Left lung (tissue), 14 donors: ENCODE measurements at places on chromosomes 16 and 17. TPM values are rescaled to one million over a fixed set of nuclear protein-coding genes. Genes with fewer than 3 reads are reported as not detected.

Gene C16orf89
- total RNA-seq: 67.0 TPM

Gene HYDIN
- total RNA-seq: 8.2 TPM

Gene TMEM238L
- not detected for total RNA-seq

Gene FBXO39
- total RNA-seq: 0.17 TPM

Gene ITGB4
- 54.8 TPM for total RNA-seq

Gene GRIN2A
- total RNA-seq: 0.03 TPM

Gene RGS11
- total RNA-seq: 8.3 TPM

Gene KRT9
- not detected for total RNA-seq

Gene TRIM47
- total RNA-seq: 63.8 TPM

Gene CPNE7
- total RNA-seq: 0.50 TPM

Gene NRN1L
- 1.7 TPM for total RNA-seq

Gene ZSCAN10
- total RNA-seq: not detected

Gene KRT31
- total RNA-seq: not detected

Gene CHD3
- 95.3 TPM for total RNA-seq

Gene PRSS22
- 16.7 TPM for total RNA-seq

Gene CDR2
- total RNA-seq: 17.3 TPM

Gene LRRC46
- 6.7 TPM for total RNA-seq

Gene ACAP1
- total RNA-seq: 9.9 TPM

Gene YBX2
- total RNA-seq: 0.37 TPM

Gene XYLT1
- 7.5 TPM for total RNA-seq

Gene VMO1
- total RNA-seq: 2.1 TPM

Gene ATAD5
- total RNA-seq: 4.4 TPM

Gene KRTAP4-9
- not detected for total RNA-seq

Gene GPR139
- total RNA-seq: not detected

Gene CMTM2
- total RNA-seq: 0.52 TPM

Gene LGALS9B
- total RNA-seq: 0.20 TPM

Gene WNK4
- 0.21 TPM for total RNA-seq

Gene EIF3C
- 354 TPM for total RNA-seq

Gene RRAD
- 31.8 TPM for total RNA-seq

Gene SOX8
- total RNA-seq: 0.50 TPM

Gene KRTAP2-3
- total RNA-seq: 1.2 TPM

Gene FBXW10B
- 1.4 TPM for total RNA-seq

Gene CDRT15
- total RNA-seq: not detected

Gene LPO
- 0.24 TPM for total RNA-seq

Gene HOXB9
- total RNA-seq: not detected

Gene HCRT
- total RNA-seq: not detected

Gene ARL5C
- not detected for total RNA-seq

Gene OR2C1
- total RNA-seq: not detected

Gene KRTAP1-1
- not detected for total RNA-seq

Gene OTOA
- 0.97 TPM for total RNA-seq

Gene TMEM220
- total RNA-seq: 6.9 TPM

Gene MYL11
- total RNA-seq: not detected

Gene NPTX1
- 0.17 TPM for total RNA-seq

Gene KRT33B
- total RNA-seq: not detected

Gene KRT40
- not detected for total RNA-seq

Gene NPIPA3
- 2.1 TPM for total RNA-seq

Gene CCL14
- total RNA-seq: 23.3 TPM

Gene CD300H
- 0.76 TPM for total RNA-seq

Gene PRSS21
- total RNA-seq: 0.90 TPM

Gene ATMIN
- 31.1 TPM for total RNA-seq

Gene RFWD3
- total RNA-seq: 20.7 TPM

Gene KRTAP2-2
- total RNA-seq: not detected

Gene SLC52A1
- 0.73 TPM for total RNA-seq

Gene CHST4
- total RNA-seq: 0.26 TPM

Gene PIK3R5
- total RNA-seq: 19.4 TPM

Gene NTN3
- 1.7 TPM for total RNA-seq

Gene NACA2
- not detected for total RNA-seq

Gene PRSS53
- 2.9 TPM for total RNA-seq
